ENCODE measurements at places on chromosomes 3 and 15.

GRCh38 chr15:71812966-71813722 lies 2.8 kb downstream of the NR2E3 start:
- DNase-seq, result no peak

DNA sequence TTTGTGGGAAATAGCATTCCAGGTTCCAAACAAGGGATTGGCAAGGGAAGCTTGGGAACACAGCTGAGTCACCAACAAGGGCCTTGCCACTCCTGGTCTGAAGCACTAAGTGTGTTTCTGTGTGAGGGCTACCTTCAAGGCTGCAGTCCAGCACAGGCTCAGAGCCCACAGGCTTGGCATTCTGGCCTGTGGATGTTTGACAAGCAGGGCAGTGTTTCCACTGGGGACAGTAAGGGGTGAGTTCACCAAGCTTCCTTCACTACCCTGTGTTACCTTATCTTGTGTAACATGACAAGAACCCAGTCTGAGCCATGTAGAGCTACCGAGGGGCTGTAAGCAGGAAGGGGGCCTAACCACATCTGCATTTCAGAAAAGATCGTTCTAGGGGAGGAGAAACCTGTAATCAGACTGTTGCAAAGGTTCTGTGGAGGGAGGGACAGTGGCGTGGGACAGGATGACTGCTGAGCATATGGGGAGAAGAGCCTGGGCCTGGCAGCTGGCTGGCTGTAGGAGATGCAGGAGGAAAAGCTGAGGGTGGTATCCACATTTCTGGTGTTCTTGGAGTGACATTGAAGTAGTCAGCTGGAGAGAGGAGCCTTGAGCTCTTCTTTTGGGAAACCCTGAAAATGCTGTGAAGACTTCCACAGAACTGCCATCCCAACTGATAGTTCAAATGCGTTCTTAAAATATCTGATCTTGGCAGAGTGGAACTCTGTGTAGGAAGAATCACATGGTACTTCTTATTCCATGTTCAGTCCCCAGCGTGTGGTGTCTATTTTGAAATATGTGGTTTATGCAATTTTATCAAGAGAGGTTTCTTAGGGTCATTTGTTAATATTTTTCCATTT lies 61.3 kb downstream of the CTDSPL start:
- DNase-seq, result no peak

DNA sequence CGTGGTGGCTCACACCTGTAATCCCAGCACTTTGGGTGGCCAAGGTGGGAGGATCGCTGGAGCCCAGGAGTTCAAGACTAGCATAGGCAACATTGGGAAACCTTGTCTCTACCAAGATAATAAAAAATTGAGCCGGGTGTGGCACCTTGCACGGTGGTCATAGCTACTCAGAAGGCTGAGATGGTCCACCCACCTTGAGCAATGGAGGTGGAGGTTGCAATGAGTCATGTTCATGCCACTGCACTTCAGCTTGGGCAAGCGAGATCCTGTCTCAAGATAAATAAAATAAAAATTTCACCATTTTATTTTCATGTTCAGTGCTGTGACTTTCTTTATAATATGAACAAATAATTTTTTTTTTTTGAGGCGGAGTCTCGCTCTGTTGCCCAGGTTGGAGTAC lies 12.5 kb downstream of the MAPK6 start:
- no peak for DNase-seq

DNA sequence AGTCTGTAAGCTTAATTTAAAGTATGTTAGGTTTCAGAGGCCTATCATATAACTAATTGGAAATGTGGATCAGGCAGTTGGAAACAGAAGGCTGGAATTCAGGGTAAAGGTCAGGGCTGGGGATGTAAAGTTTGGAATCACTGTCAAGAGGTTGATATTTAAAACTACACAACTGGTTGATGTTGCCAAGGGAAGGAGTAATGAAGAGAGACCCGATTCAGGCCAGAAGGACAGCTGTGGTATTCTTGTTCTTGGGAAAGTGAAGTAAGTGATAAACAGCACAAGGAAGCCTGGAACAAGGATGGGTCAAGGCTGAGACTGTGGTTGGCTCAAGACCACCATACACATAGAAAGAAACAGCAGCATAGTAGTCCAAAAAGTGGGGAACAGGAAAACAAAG lies 654.2 kb downstream of the NTRK3 start:
- no peak for DNase-seq

GRCh38 chr3:34283751-34284150 lies 485.3 kb downstream of the PDCD6IP start:
- no peak for DNase-seq

- no peak for DNase-seq
Measured at GRCh38 chr3:4351872-4352271, 48.7 kb downstream of the SETMAR start.

GRCh38 chr15:81373775-81374395 lies at the start of gene TMC3:
Gene TMC3, minus strand, starts transcription at chr15:81374213. Its CDS starts 136 bp downstream, at chr15:81374077.
- no peak for DNase-seq

GRCh38 chr3:137205394-137206045 lies 247.7 kb downstream of the IL20RB start:
- DNase-seq, result no peak
